ENCODE measurements at places on chromosomes 7 and 10. TPM values are rescaled to one million over a fixed set of nuclear protein-coding genes. Genes with fewer than 3 reads are reported as not detected.

Gene IFIT5
- total RNA-seq = 51.7 TPM

Gene SLC16A12
- total RNA-seq = 3.9 TPM

Gene TBX20
- not detected for total RNA-seq

Gene TTYH3
- 44.8 TPM for total RNA-seq

Gene VPS37D
- total RNA-seq = 24.0 TPM

Gene DYNC1I1
- total RNA-seq = 51.2 TPM
